CD8-positive, alpha-beta memory T cell (primary cell): ENCODE measurements at places on chromosomes 6 and 20. TPM values are rescaled to one million over a fixed set of nuclear protein-coding genes. Genes with fewer than 3 reads are reported as not detected.

Gene C4A
- 3.4 TPM for total RNA-seq

- H3K36me3 ChIP-seq: no peaks in the 10 kb centered on the region
- H3K4me3 ChIP-seq: no peak overlapping the region
- DNase-seq: no peak
- peaks cover 18% of the 10 kb centered on the region for H3K27me3 ChIP-seq
Measured at GRCh38 chr20:46169245-46170171, 51.4 kb downstream of the CD40 start.

Gene SLC13A3
- 0.11 TPM for total RNA-seq

DNA sequence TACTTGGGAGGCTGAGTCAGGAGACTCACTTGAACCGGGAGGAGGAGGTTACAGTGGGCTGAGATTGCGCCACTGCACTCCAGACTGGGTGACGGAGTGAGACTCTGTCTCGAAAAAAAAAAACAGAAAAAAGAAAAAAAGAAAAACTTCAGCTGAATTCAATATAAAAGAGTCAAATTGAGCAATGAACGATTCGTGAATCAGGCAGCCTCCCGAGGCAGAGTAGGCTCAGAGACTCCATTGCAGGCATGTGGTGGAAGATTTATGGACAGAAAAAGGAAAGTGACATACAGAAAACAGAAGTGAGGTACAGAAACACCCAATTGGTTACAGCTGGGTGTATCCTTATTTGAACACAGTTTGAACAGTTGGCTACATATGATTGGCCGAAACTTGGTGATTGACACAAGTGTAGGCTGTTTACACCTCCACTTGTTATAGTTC lies 56.3 kb downstream of the HLA-DPB1 start:
- no peaks in the 10 kb centered on the region for H3K4me1 ChIP-seq
- DNase-seq: no peak
- H3K27ac ChIP-seq: no peak overlapping the region
- H3K27me3 ChIP-seq: no peaks in the 10 kb centered on the region
- no peaks in the 10 kb centered on the region for H3K36me3 ChIP-seq

Gene GABRR2
- 0.24 TPM for total RNA-seq

- DNase-seq: no peak
- no peaks in the 10 kb centered on the region for H3K27me3 ChIP-seq
- H3K36me3 ChIP-seq: no peaks in the 10 kb centered on the region
- no peak overlapping the region for H3K4me3 ChIP-seq
Measured at GRCh38 chr6:97136626-97137358, 146.2 kb downstream of the MMS22L start.

Gene SPAG4
- total RNA-seq: 2.1 TPM

- no peak overlapping the region for H3K27ac ChIP-seq
- no peaks in the 10 kb centered on the region for H3K36me3 ChIP-seq
- H3K4me3 ChIP-seq: no peak overlapping the region
- no peaks in the 10 kb centered on the region for H3K27me3 ChIP-seq
- H3K4me1 ChIP-seq: peaks cover 9% of the 10 kb centered on the region
Measured at GRCh38 chr6:41268478-41268877, 18.0 kb downstream of the TREM1 start.

Gene ZBTB12
- total RNA-seq: 3.5 TPM

GRCh38 chr6:101662111-101662897 lies 268.8 kb downstream of the GRIK2 start:
- no peak overlapping the region for H3K27ac ChIP-seq
- no peaks in the 10 kb centered on the region for H3K27me3 ChIP-seq
- H3K4me3 ChIP-seq: no peak overlapping the region
- no peaks in the 10 kb centered on the region for H3K36me3 ChIP-seq
- H3K4me1 ChIP-seq: no peaks in the 10 kb centered on the region

DNA sequence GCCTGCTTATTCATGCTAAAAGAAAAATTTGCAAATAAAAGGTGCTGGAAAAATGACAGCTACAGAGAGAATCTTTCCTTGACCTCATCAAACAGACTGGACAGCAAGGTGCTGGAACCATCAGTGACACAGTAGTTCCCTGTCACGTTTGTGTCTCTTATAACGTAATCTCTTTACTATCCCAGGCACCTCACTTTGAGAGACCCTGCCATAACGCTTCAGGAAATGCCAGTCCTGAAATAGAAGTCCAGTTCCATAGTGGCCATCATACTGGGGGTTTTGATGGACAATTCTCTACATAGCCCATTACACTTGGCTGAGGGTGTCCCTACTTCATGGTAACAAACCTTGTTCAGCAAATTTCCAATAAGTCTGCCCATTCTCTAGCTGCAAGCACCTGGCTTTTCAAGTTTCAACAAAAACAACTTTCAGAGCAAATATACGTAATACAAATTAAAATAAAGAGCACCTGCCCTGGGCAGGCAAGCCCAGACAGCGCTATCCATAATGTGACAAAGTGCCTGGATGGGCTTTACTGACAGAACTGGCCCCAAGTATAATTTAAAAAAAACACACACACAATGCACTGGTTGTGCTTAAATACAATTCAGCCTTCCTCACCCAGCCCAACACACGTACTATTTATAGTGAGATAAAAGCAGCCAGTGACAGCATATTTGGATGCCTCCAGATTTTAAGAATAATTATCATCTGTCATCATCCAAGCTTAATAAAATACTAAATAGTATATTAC lies 38.7 kb downstream of the CNKSR3 start:
- no peak for DNase-seq
- no peak overlapping the region for H3K27ac ChIP-seq
- no peaks in the 10 kb centered on the region for H3K4me1 ChIP-seq
- no peaks in the 10 kb centered on the region for H3K36me3 ChIP-seq

DNA sequence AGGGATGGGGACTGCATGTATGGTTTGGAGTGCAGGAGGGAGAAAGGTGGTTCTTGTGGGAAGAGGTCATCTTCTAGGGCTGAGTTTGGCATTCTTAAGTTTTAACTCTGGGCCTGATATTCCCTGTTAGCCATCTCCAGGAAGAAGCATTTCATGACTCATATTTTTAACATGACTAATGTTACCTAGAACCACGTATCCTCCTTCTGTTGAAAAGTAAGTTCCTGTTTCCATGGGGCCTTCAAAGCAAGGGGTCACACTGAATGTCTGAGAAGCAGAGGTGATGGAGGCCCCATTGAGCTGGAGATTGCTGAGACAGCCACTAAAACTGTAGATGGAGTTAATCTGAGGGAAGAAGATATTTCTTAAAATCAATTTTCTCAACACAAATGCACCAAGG lies 30.2 kb downstream of the FAM229B start:
- H3K36me3 ChIP-seq: no peaks in the 10 kb centered on the region
- DNase-seq: no peak

- H3K4me1 ChIP-seq: no peaks in the 10 kb centered on the region
- no peak overlapping the region for H3K27ac ChIP-seq
- no peaks in the 10 kb centered on the region for H3K27me3 ChIP-seq
- no peaks in the 10 kb centered on the region for H3K36me3 ChIP-seq
Measured at GRCh38 chr6:80789912-80790570, 683.6 kb downstream of the BCKDHB start.

- H3K4me3 ChIP-seq: no peak overlapping the region
- no peak for DNase-seq
- H3K4me1 ChIP-seq: peaks cover 50% of the 10 kb centered on the region
- no peak overlapping the region for H3K27ac ChIP-seq
Measured at GRCh38 chr6:158010591-158011477, 29.2 kb downstream of the SYNJ2 start.

GRCh38 chr6:43929511-43929910 lies 159.5 kb downstream of the VEGFA start:
- no peak overlapping the region for H3K27ac ChIP-seq
- H3K27me3 ChIP-seq: no peaks in the 10 kb centered on the region
- no peaks in the 10 kb centered on the region for H3K36me3 ChIP-seq
- H3K4me3 ChIP-seq: no peak overlapping the region
- peaks cover 12% of the 10 kb centered on the region for H3K4me1 ChIP-seq
- no peak for DNase-seq

Gene MARCKS
- 0.96 TPM for total RNA-seq

DNA sequence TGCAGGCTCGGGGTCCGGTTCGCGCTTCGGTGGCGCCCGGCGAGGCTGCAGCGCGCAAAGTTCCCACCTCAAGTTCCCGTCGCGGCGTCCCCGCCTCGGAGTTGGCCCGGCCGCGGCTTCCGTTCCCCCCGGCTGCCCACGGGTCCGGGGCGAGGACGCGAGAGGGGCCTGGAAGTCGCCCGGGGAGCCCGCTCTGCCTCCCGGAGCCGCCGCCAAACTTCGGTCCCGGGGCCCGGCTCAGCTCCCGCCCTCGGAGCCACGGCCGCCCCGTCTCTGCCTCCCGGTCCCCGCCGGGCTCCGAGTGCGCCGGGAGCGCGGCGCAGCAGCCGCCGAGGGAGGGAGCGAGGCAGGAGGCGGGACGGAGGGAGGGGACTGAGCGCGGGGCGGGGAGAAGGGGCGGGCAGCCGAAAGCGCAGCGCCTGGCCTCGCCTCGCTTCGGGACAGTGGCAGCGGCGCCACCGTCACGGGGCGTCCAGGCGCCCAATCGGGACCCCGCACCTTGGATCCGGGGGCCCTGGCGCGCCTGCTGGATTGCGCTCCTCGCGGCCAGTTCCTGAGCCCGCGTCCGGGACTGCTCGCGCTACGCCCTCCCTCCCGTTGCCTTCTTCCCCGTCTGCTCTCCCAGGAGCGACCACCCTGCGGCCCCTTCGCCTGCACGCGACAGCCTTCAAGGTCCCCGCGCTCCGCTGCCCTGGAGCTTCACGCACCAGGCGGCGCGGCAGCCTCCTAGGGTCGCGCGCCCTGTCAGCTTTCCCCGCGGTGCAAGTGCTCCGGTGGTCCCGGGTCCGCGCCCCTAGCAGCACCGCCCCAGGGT lies at the start of gene KCNG1:
KCNG1 (minus strand) TSS at position 305 of the 814 bp plus-strand sequence. CDS start 12,769 bp downstream, outside the sequence.
- no peak within 1 kb of the TSS for H3K27ac ChIP-seq
- DNase-seq: no peak
- no peak within 1 kb of the TSS for H3K4me3 ChIP-seq
- no peaks in the 10 kb centered on the region for H3K36me3 ChIP-seq
- no peaks in the 10 kb centered on the region for H3K4me1 ChIP-seq
- peaks cover 17% of the 10 kb centered on the region for H3K27me3 ChIP-seq

GRCh38 chr20:58682656-58683531 lies 9.7 kb upstream of the NPEPL1 start:
- H3K36me3 ChIP-seq: peaks cover 3% of the 10 kb centered on the region
- no peak for DNase-seq
- H3K27me3 ChIP-seq: no peaks in the 10 kb centered on the region
- no peaks in the 10 kb centered on the region for H3K4me1 ChIP-seq

Gene LY6G6F
- total RNA-seq: not detected

DNA sequence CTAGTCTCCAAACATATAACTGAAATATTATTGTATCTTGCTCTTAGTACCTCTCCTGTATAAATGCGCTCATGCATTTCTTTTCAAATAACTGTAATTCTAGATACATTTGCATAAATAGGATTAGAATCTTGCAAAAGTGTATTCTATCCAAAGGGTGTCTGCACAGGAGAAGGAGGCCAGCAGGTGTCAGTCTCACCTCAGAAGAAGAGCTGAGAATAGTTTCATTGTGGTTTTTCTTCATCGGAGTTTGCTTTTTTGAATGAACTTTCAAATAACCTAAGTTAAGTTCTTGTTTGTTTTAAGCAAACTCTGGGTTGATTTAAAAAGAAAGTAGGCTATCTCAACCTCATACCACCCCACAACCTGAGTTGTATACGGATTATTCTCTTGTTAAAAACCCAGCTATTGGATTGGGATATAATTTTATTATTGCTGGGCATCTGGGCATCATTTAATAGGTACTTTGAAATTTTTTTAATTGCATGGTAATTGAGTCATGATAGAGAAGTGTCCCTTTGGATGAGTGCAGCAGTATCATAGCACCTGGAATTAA lies 125.0 kb upstream of the MLIP start:
- H3K27me3 ChIP-seq: no peaks in the 10 kb centered on the region
- no peak overlapping the region for H3K27ac ChIP-seq
- H3K4me1 ChIP-seq: no peaks in the 10 kb centered on the region
- no peak overlapping the region for H3K4me3 ChIP-seq
- H3K36me3 ChIP-seq: no peaks in the 10 kb centered on the region

GRCh38 chr6:88361754-88362153 lies 195.6 kb upstream of the CNR1 start:
- no peak overlapping the region for H3K27ac ChIP-seq
- no peaks in the 10 kb centered on the region for H3K27me3 ChIP-seq
- no peak for DNase-seq
- H3K4me1 ChIP-seq: no peaks in the 10 kb centered on the region
- no peak overlapping the region for H3K4me3 ChIP-seq

GRCh38 chr6:56766806-56767178 lies 124.1 kb upstream of the DST start:
- H3K4me1 ChIP-seq: no peaks in the 10 kb centered on the region
- no peak for DNase-seq
- no peaks in the 10 kb centered on the region for H3K36me3 ChIP-seq
- no peaks in the 10 kb centered on the region for H3K27me3 ChIP-seq
- no peak overlapping the region for H3K27ac ChIP-seq

Gene TAF11
- total RNA-seq: 28.9 TPM

Gene C4B
- total RNA-seq: 3.7 TPM

Gene ADGRF5
- not detected for total RNA-seq

Gene HMGCLL1
- total RNA-seq: not detected

GRCh38 chr6:163940705-163941623 lies 526.4 kb downstream of the QKI start:
- no peak for DNase-seq
- no peaks in the 10 kb centered on the region for H3K36me3 ChIP-seq
- no peak overlapping the region for H3K4me3 ChIP-seq
- no peak overlapping the region for H3K27ac ChIP-seq
- peaks cover 7% of the 10 kb centered on the region for H3K27me3 ChIP-seq

- no peak for DNase-seq
- H3K4me1 ChIP-seq: peaks cover 48% of the 10 kb centered on the region
- peak overlapping the region; percentile 49 for H3K27ac ChIP-seq
- H3K27me3 ChIP-seq: no peaks in the 10 kb centered on the region
- H3K4me3 ChIP-seq: peak overlapping the region; percentile 32
Measured at GRCh38 chr6:25007269-25007699, 71.5 kb upstream of the RIPOR2 start.

DNA sequence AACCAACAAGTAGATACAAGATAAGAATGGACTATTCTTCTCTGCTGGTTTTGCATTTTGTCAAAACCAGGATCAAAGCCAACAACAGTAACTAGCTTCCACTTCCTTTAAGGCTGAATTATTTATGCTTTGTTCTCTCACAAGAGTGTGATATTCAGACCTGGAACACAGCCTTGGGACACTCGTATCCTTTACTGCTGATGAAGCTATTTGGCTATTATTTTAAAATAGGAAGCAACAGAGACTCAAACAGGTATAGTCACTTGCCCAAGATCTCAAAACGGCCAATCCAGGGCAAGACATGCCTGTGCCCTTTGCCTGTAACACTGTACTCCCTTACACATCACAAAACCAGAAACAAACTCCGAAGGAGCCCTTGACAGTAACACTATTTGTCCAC lies 19.9 kb downstream of the SPTLC3 start:
- no peak for DNase-seq
- no peak overlapping the region for H3K4me3 ChIP-seq
- H3K36me3 ChIP-seq: no peaks in the 10 kb centered on the region
- H3K4me1 ChIP-seq: no peaks in the 10 kb centered on the region
- H3K27ac ChIP-seq: no peak overlapping the region

DNA sequence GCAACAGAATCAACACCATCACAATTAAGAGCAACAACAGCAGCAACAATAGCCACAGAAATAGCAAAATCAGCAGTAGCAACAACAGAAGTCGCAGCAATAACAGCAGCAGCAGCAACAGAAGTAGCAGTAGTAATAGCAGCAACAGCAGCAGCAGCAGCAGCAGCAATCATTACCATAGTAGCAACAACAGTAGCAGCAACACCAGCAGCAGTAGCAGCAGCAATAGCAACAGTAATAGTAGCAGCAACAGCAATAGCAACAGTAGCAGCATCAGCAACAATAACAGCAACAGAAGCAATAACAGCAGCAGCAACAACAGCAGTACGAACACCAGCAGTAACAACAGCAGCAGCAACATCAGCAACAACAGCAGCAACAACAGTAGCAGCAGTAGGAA lies 39.8 kb downstream of the SLC22A2 start:
- H3K4me3 ChIP-seq: no peak overlapping the region
- H3K27me3 ChIP-seq: no peaks in the 10 kb centered on the region
- no peaks in the 10 kb centered on the region for H3K36me3 ChIP-seq
- DNase-seq: no peak
